ENCODE measurements at places on chromosomes 1 and 21. TPM values are rescaled to one million over a fixed set of nuclear protein-coding genes. Genes with fewer than 3 reads are reported as not detected.

The OR2G6 gene
- total RNA-seq, result not detected

The TCHH gene
- total RNA-seq, result 0.10 TPM

DNA sequence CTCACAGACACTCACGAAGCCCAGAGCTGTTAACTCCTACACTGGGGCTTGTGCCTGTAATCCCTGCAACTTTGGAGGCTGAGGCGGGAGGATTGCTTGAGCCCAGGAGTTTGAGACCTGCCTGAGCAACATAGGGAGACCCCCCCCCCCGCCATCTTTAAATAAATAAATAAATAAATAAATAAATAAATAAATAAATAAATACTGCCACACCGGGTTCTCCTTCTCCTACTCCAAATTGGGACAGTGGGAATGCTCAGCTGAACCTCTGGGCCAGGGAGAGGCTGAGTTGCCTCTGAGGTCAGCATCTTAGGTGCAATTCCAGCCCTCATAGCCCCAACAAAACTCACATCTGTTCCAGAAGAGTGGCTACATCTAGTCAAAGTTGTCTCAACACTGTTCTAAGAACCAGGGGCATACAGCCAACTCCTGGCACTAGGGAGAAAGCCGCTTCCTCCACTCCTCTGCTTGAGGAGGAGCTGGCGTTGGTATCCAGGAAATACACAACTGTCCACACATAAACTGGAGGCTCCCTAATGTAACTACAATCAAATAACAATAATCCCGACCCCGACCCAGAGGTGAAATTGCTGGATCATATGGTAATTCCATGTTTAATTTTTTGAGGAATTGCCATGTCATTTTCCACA, 27.0 kb downstream of the C1orf216 start:
- no peak for DNase-seq

- DNase-seq, result no peak
Observed at GRCh38 chr1:202968351-202968750, 1.3 kb upstream of the CYB5R1 start.

Measured in foreskin keratinocyte (primary cell).